ENCODE measurements at places on chromosomes 3 and 15. TPM values are rescaled to one million over a fixed set of nuclear protein-coding genes. Genes with fewer than 3 reads are reported as not detected.

The KATNBL1 gene
- 90.2 TPM for polyA plus RNA-seq

The IL17RE gene
- polyA plus RNA-seq: 18.6 TPM

The CRABP1 gene
- 32.3 TPM for polyA plus RNA-seq

The ZDHHC19 gene
- polyA plus RNA-seq: not detected

The CNTN4 gene
- 30.1 TPM for polyA plus RNA-seq

The NAA50 gene
- polyA plus RNA-seq: 161 TPM

The LPCAT4 gene
- polyA plus RNA-seq: 45.5 TPM

The MUC20 gene
- 32.5 TPM for polyA plus RNA-seq

The FRMD5 gene
- 1.8 TPM for polyA plus RNA-seq

The TM4SF18 gene
- polyA plus RNA-seq: 29.8 TPM

The GOLGA6B gene
- polyA plus RNA-seq: 0.07 TPM
